ENCODE measurements at places on chromosomes 16 and 17.

DNA sequence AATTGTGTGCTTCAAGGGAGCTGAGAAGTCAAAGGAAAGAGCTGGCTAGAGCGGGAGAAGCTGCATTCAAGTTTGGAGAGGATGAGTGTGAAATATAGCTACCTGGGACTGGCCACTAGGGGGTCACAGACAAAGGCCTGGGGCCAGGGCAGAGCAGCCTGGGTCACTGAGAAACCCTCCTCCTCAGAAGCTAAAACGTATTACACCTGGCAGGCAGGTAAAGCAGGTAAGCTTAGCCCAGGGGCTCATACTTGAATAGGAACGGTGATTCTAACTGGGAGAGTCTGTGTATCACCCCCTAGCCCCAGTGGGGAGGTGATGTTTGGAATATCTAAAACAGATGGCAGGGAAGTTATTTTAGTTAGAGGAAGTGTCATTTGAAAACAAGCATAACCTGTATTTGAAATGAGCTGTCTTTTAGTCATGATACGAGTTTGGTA, 6.8 kb downstream of the KRT37 start:
- DNase-seq: no peak

- no peak for DNase-seq
These were observed 130.6 kb upstream of the TOX3 start for GRCh38 chr16:52677501-52677900.

GRCh38 chr16:12239226-12239625, 262.7 kb downstream of the SNX29 start:
- DNase-seq: no peak

GRCh38 chr17:68196394-68197090, 51.3 kb upstream of the AMZ2 start:
- no peak for DNase-seq

- no peak for DNase-seq
These were observed 29.7 kb downstream of the WIPI1 start for GRCh38 chr17:68427575-68427974.

DNA sequence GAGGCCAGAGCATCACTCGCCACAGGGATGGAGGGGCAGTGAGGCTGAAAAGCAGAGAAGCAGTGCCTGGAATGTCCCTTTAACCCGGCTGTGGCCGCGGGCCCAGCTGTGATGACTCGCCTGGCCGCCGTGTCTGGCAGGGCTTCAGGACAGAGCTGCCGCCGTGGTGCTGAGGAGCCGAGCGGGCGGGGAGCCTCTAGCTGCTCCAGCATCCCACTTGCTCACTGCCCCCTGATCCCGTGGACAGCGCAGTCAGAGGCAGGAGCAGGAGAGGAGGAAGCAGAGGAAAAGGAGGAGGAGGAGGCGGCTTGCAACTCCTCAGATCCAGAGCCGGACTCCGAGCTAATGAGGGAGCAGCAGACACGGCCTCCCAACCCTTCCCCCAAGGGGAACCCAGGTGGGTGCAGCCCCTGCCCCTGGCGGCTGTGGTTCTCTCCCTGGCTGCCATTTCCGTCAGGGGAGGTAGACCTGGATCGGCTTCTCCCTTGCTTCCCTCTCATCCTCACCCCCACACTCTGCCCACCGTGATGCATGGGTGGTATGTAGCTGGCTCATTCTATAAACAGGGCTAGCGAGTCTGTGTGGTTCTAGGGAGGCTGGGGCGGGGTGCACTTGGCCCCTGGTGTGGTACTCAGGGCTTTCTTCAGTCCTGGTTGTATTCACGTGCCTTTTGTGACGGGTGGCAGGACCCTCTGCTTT, 165.7 kb downstream of the CMIP start:
- DNase-seq: no peak

DNA sequence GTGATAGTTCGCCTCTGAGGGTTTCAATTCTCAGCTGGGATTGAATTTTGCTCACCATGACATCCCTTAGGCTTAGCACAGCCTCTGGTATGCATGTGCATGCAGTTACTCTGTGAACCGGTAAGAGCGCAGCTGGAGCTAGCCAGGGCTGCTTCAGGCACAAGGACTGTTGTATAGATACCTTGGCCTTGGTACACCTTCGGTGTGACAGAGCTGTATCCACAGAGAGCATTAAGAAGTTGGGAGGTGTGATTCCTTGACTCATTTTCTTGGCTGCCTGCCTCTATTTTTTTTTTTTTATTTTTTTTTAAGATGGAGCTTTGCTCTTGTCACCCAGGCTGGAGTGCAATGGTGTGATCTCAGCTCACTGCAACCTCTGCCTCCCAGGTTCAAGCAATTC, 2.2 kb upstream of the NUTF2 start:
- no peak for DNase-seq

GRCh38 chr16:89732918-89733242, 11.5 kb downstream of the ZNF276 start:
- no peak for DNase-seq

GRCh38 chr17:34654276-34654880, 75.0 kb downstream of the TMEM132E start:
- no peak for DNase-seq

- no peak for DNase-seq
These were observed 19.7 kb downstream of the GINS3 start for GRCh38 chr16:58411736-58412614.

- no peak for DNase-seq
These were observed 29.6 kb upstream of the GNAO1 start for GRCh38 chr16:56161658-56162057.

DNA sequence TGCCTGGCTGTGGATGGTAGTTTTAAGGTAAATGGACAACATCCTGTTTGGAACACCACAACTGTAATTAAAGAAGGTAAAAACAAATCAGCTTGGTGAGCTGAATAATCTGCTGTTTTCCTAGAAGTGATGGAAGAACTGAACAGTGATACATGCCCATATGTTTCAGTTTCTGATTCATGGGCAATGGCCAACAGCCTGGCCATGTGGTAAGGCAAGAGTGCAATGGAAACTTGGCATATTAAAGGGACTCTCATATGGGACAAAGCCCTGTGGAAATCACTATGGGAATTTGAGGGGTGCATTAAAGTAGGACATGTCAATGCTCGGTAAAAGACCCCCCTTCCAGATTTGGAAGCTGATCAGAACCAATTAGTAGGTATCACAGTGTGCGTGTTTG, 37.8 kb downstream of the IKZF3 start:
- DNase-seq: no peak

- no peak for DNase-seq
These were observed 18.0 kb downstream of the MYLK3 start for GRCh38 chr16:46730126-46730525.

DNA sequence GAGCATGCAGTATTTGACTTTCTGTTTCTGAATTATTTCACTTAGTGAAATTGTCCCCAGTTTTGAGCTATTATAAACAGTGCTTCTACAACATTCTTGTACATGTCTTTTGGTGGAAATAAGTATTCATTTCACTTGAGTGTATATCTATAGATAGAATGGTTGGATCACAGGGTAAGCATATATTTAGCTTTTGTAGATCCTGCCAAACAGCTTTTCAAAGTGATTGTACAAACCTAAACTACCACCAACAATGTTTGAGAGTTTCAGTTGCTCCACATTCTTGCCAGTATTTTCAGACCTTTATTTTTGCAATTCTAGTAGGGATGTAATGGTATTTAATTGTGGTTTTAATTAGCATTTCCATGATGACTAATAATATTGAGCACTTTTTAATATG, 91.6 kb downstream of the CCT6B start:
- no peak for DNase-seq

- DNase-seq: no peak
These were observed 28.4 kb downstream of the LRRC75A start for GRCh38 chr17:16463358-16464302.

GRCh38 chr16:67055712-67056487, 27.0 kb downstream of the CBFB start:
- no peak for DNase-seq

DNA sequence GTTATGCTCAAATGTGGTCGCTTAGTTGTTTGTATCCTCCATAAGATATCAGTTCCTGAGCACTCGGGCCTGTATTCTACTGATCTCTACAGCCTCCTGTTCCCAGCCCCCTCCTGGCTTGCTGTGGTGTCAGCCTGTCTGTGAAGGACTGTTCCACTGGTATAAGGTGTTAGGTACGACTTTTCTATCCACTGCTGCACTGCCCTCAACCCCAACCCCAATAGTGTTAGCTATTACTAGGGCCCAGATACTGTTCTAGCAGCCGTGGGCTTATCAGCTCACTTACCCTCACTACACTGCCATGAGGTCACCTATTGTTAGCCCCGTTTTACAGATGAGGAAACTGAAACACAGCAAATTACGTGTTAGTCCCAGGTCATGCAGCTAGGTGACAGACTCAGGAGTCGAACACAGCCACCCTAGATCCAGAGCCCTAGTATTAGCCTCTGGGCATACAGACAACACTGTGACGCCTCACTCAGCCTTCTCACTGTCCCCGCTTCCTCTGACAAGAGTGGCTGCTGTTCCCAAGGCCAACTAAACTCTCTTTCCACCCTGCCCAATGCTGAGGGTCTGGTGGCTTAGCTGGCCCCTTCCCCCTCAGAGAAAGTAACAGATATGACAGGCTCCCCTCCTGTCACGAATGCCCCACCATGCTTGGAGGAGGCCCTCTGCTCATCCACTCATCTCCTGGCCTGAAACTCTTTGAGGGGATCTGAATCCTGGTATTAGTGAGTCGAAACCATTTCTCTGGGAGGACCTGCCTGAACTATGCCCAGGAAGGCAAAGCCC, 25.6 kb upstream of the ZNF652 start:
- no peak for DNase-seq

DNA sequence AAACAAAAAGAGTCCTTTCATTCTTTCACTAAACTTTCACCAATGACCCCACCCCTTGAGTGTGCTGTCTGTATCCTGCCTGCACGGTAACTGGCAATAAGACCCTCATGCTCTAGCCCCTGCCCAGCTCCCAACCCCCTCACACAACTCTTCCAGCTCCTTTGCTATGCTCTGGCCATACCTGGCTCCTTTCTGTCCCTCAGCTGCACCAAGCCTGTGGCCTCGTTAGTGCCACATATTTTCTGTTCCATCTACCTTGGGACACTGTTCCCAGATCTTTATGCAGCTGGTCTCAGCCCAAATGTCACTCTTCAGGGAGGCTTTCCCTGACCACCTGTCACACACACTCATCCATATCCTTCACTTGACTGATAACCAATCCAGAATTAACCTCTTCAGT, 47.3 kb downstream of the C16orf82 start:
- DNase-seq: no peak

GRCh38 chr17:31392856-31393748, 1.6 kb downstream of the RAB11FIP4 start:
- no peak for DNase-seq

DNA sequence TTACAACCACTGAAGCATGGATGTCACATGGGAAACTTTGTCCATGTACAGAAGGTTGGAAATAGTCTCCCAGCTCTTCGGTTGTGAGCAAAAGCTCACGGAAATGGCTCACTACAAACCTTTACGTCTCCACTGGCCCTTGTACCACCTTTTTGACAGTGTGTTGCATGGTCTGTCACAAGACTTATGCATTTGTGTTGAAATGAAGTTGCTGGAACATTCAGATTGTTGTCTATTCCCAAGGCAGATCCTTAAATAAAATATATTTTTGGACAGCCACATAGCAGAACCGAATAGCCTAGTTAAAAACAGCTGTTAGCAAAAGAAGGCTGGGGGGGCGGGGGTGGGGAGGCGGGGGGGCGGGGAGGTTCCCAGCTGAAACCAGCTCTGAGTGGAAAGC, 39.2 kb downstream of the KNOP1 start:
- no peak for DNase-seq

GRCh38 chr16:66134875-66135274, 231.6 kb upstream of the CDH5 start:
- DNase-seq: no peak

- no peak for DNase-seq
These were observed 10.9 kb upstream of the CHST6 start for GRCh38 chr16:75506107-75506506.
